Central memory CD4-positive, alpha-beta T cell (primary cell): ENCODE measurements at places on chromosomes 12 and 14.

- DNase-seq: no peak
Observed at GRCh38 chr12:52506858-52507715, 13.1 kb downstream of the KRT5 start.

GRCh38 chr12:25906651-25907340 lies 51.7 kb upstream of the RASSF8 start:
- DNase-seq: no peak

GRCh38 chr12:59734371-59734770 lies 138.5 kb downstream of the SLC16A7 start:
- DNase-seq: no peak

DNA sequence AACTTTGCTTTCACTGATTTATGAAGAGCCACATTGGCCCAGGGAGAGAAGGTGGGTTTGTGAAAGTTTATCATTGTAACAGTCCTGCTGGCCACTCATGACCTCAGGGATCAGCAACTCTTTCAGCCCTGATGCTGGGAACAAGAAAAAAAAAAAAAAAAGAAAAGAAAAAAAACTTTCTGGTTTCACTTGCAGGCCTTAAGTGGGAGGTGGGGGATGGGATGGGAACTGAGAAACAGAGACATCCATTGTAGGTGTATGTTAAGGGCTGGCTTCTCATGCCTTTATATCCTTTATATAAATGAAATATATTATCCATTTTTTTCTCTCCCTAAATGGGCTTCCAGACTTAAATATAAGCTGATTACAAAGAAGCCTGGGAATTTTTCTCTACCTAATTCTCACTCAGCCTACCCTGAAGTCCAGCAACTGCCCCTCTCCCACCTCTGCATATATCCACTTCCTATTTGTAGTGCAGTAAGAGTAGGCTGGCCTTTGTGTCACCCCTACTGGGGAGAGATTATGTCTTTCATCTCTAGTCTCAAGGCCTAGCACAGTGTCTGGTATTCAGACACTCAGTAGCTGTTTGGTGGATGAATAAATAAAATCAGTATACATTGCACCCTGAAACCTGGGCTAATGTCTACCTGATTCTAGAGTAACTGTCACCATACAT lies 187.1 kb downstream of the KICS2 start:
- no peak for DNase-seq

- DNase-seq: no peak
Observed at GRCh38 chr12:89183985-89184435, 168.3 kb downstream of the DUSP6 start.

DNA sequence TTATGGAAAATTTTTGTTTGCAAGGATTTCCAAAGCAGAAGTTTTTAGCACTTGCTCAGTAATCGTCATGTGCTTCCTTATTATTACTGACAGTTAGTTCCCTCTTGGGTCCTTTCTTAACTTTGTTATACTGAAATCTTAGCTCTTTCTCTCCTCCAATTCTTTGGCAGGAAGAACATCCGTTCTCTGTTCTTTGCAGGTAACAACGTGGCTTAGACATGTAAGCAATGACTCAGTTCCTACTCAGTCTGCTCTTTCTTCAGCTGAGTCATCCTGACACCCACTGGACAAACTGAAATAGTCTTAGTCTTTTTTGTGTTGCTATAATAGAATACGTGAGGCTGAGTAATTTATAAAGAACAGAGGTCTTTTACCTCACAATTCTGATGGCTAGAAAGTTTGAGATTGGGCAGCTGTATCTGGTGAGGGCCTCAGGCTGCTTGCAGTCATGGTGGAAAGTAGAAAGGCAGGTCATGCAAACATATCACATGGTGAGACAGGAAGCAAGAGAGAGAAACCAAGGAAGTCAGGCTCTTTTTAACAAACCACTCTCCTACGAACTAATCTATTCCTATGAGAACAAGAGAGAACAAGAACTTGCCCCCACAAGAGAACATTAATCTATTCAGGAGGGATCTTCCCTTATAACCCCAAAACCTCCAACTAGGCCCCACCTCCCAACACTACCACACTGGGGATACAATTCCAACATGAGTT lies 49.2 kb downstream of the TESPA1 start:
- peak; percentile 56 for DNase-seq

DNA sequence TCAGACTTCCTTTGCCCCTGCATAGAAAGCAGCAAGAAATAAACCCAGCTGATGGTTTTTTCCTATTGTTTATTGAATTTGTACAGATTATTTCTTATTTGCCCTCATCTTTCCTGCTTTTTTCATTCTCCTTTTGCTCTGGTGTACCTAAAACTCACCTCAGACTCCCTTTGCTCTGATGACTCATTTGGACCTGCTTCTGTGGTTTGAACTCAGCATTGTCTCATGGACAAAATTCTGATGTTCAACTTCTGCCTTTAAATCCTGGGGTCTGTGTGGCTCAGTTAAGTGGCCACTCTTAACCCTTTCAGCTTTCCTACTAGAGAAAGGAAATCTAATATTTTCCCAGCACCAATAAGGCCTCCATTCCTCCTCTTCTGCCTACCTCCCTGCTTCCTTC lies 3.5 kb upstream of the SENP1 start:
- DNase-seq: no peak

GRCh38 chr14:68062651-68063050 lies 243.1 kb downstream of the RAD51B start:
- DNase-seq: no peak

- no peak for DNase-seq
Observed at GRCh38 chr14:78983126-78983525, 813.0 kb downstream of the NRXN3 start.

GRCh38 chr12:12210983-12211382 lies 55.9 kb downstream of the LRP6 start:
- DNase-seq: peak; percentile 59

- DNase-seq: no peak
Observed at GRCh38 chr14:61968207-61968606, 206.0 kb downstream of the SNAPC1 start.

DNA sequence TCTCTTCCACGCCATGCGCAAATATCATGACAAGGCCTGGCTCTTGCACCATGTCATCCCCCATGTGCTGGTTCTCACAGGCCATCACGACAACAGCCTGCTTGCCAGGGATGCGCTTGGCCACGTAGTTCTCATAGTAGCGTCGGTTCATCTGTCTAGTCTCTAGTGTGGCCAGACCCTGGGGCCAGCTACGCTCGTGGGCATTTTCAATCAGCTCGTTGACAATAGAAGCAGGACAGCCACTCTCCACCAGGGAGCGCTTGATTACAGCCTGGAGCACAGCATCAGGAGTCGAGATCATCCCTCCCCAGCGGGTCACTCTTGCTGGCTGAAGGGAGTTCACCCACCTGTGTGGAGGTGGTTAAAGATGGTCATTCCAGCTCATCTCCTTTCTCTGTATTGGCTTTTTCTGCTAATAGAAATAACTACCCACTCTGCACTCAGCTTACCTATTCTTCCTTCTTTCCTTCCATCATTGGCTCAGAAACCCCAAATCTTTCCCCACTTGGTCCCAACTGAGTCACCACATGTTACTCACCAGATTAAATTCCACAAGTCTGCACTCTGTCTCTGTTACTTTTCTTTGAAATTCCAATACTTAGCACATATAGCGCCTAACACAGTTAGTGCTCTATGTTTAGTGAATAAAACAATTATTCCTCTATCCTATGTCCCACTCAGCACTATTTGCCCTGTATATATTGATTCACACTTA lies 15.1 kb downstream of the RNF41 start:
- DNase-seq: no peak

DNA sequence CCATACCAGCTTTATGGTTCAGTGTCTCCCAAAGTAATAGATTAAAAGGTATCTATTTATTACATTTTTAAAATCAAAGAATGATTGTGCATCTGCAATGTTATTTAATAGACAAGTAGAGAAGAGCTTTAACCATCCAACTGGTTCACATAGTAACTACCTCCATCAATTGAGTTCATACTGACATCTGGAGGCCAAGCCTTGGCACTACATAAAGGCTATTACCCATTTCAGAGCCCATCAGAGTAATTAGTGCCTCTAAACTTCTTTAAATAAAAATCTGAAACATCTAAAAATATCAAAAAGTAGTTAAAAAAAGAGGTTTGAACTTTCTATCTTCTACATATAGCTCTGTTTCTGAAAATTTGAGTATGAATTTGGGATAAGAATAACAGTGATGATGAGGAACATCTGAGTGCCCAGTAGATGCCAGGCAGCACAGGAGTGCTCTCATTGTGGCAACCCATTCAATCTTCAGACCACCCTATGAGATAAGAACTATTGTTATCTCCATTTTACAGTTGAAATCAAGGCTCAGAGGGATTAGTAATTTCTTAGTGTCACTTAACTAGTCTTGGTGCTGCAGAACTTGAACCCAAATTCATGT lies 132.9 kb upstream of the DAAM1 start:
- DNase-seq: peak; percentile 1

DNA sequence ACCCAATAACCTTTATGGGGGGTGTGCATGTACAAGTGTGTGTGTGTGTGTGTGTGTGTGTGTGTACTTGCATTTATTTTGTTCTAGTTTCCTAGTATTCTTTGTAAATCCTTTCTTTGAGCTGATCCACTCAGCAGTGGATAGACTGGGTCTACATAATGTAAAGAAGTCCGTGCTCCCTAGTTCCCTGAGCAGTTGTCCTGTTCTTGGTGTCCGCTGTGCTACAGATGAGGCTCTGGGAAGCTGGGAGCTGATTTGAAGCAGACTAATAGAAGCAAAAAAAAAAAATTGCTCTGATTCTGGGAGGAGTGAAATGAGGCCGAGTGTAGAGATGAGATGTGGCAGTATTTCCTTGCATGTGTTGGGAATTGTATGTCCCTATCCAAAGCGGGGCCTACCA lies 150.4 kb upstream of the WSCD2 start:
- no peak for DNase-seq

GRCh38 chr14:106286697-106287290 lies 760.4 kb downstream of the TMEM121 start:
- no peak for DNase-seq

DNA sequence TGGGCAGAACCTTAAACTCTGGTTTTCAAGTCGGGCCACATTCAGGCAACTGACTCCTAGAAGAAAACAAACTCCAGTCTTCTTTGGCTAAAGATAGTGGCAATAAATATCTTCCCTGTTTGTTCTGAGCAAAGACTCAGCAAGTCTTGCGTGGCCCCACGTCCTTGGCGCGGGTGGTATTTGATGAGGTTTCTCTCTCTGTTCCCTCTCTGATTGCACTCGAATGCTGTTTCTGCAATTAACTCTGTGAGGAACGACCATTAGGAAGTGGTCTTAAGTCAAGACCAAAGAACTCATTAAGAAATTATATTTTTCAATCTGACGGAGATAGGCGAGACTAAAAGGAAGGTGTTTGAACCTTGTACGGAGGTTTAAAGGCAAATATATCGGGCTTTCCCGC lies 177.6 kb downstream of the TMEM132C start:
- DNase-seq: no peak

GRCh38 chr12:109289551-109289950 lies 19.5 kb downstream of the FOXN4 start:
- no peak for DNase-seq

GRCh38 chr14:105450123-105450505 lies 24.5 kb upstream of the CRIP2 start:
- DNase-seq: no peak

DNA sequence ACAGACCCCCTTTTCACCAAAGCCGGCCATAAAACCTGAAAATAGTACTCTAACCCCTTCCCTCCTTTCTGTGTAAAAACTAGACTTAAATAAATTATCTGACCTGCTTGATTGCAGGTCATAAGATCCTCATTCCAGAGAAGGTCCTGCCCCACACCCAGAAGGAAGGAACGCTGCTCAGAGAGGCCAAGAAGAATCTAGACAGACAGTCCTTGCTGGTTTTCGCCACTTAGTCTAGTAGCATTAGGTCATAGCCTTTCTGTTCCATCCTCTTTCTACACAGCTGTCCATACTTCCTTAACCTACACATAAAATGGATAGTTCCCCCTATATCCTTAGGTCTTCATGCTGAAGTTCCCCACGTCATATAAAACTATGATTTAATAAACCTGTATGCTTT lies 83.7 kb upstream of the IGF1 start:
- DNase-seq: no peak

GRCh38 chr14:36212577-36212976 lies 36.1 kb upstream of the PTCSC3 start:
- no peak for DNase-seq

- DNase-seq: no peak
Observed at GRCh38 chr14:106778986-106779385, 1252.6 kb downstream of the TMEM121 start.

DNA sequence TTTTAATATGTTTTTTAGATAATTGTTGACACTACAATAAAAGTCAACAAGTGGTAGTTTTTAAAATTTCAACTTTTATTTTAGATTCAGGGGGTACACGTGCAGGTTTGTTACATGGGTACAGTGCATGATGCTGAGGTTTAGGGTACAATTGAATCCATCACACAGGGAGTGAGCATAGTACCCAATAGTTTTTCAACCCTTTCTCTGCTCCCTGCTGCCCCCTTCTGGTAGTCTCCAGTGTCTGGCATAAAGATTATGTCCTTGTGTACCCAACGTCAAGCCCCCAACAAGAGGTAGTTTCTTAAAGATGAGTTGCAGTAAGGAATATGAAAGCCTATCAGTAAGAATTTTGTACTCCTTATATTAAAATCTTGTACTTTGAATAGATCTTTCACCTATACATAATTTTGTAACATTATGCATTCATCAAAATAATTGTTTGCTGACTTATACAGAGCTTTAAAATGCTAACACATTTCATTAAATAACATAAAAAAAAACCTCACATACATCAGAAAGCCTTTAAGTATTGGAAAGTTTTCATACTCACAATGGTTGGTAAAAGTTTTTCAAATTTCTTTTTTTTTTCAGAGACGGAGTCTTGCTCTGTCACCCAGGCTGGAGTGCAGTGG lies 5.4 kb upstream of the RALGAPA1 start:
- peak; percentile 70 for DNase-seq

GRCh38 chr12:109052097-109052413 lies 321 bp upstream of the USP30 start:
- DNase-seq: no peak

GRCh38 chr12:23564451-23565152 lies 384.9 kb downstream of the SOX5 start:
- DNase-seq: no peak
